ENCODE measurements at places on chromosomes 7 and 10.

- no peak for DNase-seq
Measured at GRCh38 chr7:35448486-35448885, 194.6 kb upstream of the TBX20 start.

DNA sequence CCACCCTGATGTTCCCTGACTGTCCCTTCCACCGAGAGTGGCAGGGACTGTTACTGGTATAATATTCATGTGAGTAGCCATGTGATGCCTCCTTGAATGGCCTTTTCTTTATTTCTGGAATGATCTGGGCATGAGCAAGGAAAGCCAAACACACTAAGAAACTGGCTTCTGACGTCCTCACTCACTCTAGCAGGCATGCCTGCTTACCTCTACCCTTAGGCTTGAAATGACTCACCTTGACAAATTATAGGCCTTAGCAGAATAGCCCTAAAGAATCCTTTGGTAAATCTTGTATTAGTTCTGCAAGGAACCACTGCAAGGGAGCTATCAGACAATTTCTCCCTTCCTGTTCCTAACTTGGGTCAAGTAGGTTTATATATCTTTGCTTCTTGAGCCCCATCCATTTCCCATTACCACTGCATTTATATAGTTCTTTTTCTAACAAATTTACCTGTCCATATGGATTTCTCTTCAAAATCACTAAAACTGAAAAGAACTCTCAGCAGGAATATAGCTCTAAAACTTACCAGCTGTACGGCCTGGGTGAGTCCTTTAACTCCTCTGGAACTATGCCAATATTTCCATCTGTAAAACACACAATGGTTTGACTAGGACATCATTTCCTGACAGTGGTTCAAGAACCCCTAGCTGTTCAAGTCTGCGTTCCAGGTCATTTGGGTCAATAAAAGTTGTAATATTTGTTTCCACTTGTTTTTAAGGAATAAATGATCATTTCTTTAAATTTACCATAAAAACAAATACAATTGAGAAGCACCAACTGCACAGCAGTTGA is 13.0 kb upstream of the NDUFA5 start:
- no peak for DNase-seq

DNA sequence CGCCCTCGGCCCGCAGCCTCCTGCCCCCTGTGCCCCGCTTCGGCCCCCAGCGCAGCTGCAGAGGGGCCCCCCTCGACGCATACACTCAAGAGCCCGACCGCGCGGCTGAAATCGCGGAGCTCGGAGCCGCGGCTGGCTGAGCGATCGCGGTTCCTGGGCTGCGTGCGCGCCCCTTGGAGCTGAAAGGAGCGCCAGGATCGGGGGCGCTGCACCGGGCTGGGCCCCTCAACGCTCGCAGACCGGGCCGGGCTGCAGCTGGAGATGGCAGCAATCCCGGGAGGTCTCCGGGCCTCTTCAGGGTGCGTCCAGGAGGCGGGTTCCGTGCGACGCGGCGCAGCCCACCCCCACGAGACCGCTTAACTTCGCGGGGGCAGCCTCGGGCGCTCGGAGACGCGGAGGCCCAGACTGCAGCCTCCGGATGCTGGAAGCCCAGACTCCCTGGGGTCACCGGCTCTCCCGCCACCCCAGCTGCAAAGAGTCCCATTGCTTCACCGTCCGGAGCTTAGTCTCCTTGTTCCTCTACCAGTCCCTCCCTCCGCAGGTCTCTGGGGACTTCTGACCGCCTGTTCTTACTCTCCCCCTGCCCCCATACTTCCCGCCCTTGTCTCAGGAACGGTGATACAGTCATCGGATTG is 73.0 kb upstream of the LRRC4 start:
- no peak for DNase-seq

GRCh38 chr7:137001041-137001440 is 132.6 kb downstream of the CHRM2 start:
- DNase-seq, result no peak

DNA sequence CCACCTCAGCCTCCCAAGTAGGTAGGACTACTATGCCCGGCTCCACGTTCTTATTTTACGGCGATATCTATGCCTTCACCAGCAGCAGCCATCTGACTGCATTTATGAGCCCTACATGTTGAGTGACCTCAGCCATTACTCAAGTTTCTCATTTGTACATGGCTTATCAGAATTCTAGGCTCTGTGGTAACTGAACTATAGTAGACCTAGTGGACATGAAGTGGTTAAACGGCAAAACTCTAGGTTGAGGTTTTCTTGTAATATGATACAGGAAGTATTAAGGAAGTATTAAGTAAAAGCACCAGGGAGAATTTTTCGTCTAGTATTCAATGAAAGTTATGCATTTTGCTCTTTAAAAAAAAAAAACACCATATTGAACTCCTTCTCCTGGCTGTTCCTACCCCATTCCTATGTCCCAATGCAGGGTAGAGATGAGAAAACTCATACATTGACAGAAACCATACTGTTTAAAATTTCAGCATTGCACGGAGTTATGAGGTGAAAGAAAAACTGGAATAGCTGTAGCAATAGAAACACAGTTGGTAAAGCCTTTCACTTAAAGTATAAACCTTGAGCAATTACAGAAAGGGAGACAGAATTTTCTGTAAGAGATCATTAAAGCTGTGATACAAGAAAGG is 39.8 kb upstream of the EPC1 start:
- no peak for DNase-seq

DNA sequence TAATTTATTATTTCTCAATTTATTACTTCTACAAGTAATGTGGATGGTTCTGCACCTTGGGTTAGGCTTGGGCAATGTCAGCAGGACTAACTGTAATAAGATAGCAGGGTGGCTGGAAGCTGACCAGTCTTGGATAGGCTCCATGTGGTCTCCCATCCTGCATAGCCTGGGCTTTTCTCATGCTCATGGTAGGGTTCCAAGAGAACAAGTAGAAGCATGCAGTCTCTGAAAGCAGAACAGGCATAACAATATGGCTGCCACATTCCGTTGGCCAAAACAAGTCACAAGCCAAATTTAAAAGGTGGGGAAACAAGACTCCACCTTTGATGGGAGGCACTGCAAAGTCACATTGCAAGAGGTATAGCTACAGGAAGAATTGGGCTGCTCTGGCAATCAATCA is 98.6 kb upstream of the MDFIC start:
- DNase-seq, result no peak

GRCh38 chr10:128868481-128868880 is 598.6 kb upstream of the MGMT start:
- DNase-seq, result no peak

GRCh38 chr7:13262929-13263530 is 575.6 kb downstream of the ARL4A start:
- DNase-seq, result no peak

DNA sequence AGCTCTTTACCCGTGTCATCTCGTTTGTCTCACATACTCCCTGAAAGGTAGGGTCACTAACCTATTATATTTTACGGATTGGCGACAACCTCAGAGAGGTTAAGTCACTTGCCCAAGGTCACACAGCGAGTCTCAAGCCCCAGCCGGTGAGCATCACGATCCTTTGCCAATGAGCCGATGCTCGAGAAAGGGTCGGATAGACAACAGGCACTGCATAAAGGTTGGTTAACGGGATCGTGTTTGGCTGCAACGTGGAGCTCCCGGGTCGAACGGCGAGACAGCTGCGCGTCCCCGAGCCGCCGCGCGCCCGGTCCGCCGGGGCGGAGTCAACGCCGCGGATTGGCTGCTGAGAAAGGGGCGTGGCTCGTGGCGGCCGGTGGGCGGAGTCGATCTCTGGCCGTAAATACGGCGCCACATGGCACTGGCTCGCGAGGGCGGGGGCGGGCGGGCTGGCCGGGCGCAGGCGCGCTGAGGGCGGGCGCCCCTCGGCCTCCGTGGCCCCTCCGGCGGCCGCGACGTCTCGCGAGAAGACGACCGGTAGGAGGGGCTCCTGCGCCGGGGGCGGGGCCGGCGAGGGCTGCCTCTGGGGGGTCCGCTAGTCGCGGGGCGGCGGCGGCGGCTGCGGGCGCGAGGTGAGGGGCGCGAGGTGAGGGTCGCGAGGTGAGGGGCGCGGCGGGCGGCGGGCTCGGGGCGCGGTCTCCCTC is at the start of gene CHST12:
CHST12 (plus strand) TSS at position 598 of the 704 bp plus-strand sequence. CDS start 29,029 bp downstream, outside the sequence.
- peak; percentile 91 for DNase-seq

- no peak for DNase-seq
Measured at GRCh38 chr10:34161777-34162370, 653.2 kb downstream of the PARD3 start.

GRCh38 chr10:19811540-19811939 is 4.7 kb upstream of the PLXDC2 start:
- DNase-seq, result no peak

GRCh38 chr7:83509255-83510021 is 139.5 kb downstream of the SEMA3E start:
- no peak for DNase-seq

GRCh38 chr10:612696-613095 is 76.8 kb downstream of the DIP2C start:
- DNase-seq, result no peak

- no peak for DNase-seq
Measured at GRCh38 chr7:30327813-30328212, 43.4 kb downstream of the ZNRF2 start.

DNA sequence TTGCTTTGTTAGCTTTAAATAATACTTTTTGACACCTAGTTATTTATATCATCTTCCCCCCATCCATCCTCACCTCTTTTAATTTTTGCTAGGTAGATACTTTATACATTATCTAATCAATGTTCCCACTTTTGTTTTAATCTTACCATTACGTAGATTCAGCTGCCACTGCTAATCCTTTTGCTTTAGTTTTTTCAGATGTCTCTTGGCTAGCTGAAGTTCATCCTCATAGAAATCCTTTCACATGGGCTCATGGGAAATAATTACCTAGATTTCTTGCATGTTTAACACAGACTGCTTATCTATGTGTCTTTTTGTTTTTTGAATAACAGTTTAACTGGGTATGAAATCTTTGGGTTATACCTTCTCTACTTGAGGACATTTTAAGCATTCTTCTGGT is 60.1 kb downstream of the ZNRF2 start:
- no peak for DNase-seq

DNA sequence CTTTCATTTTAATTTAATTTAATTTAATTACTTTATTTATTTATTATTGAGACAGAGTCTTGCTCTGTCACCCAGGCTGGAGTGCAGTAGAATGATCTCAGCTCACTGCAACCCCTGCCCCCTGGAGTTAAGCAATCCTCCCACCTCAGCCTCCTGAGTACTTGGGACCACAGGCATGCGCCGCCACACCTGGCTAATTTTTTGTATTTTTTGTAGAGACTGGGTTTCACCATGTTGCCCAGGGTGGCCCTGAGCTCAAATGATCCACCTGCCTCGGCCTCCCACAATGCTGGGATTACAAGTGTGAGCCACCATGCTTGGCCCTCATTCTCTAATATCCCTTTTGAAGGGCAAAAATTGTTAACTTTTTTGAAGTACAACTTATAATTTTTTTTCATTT is 92.9 kb downstream of the XRCC2 start:
- DNase-seq, result no peak

DNA sequence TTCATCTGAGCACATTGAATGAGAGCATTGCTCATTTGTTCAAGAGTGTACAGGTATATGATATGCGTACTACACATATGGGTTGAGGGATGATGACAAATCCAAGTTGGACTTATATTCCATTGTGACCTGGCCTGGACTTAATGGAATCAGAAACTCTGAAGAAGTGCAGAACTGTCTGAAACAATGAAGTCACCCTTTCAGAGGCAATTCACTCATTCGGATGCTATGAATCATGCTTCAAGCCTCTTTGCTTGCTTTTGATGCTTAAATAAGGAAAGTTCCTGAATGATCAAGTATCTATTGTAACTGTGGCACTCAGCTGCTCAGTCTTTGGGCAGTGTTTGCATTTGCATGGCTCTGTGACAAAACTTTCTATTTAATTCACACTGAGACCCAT is 93.4 kb downstream of the ZNF365 start:
- DNase-seq, result no peak

DNA sequence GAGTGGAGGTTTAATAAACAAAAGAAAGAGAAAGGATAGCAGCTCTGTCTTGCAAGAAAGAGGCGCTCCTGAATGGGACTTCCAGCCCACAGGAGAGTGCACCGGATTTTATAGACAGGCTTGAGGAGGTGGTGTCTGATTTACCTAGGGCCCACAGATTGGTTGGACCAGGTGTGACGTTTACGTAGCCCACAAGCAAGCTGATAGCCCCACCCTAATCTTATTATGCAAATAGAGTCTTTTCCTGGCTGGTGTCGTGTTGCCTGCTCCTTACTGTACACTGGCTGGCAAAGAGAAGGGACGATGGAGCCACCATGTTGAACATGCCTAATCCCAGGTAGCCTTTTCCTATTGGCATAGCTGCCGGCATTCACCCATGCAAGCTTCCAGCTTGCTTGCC is 319.7 kb upstream of the POM121L12 start:
- no peak for DNase-seq

DNA sequence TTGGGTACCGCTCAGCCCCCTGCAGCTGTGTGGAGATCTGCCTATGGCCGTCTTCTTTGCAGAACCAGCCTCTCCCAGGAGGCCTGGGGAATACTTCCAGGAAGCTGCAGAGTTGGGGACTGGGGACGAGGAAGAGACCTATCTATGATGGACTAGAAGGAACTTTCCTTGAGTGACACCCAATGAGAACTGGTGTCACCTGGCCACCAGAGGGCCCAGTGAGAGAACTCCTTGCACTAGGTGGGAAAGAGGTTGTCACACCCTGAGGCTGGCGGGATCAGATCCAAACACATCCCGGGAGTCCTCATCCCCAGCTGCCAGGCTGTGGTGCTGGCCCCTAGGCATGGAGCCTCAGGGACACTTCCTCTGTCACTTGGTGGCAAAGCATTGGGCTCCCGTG is 4.9 kb upstream of the GRID2IP start:
- DNase-seq, result no peak

GRCh38 chr7:20307901-20308300 is 22.8 kb upstream of the ITGB8 start:
- no peak for DNase-seq

- DNase-seq, result no peak
Measured at GRCh38 chr7:5223646-5224340, 33.8 kb downstream of the WIPI2 start.

- DNase-seq, result no peak
Measured at GRCh38 chr10:128022261-128023196, 103.7 kb downstream of the MKI67 start.
